H9 (cell line): ENCODE measurements at places on chromosomes 3 and 15.

DNA sequence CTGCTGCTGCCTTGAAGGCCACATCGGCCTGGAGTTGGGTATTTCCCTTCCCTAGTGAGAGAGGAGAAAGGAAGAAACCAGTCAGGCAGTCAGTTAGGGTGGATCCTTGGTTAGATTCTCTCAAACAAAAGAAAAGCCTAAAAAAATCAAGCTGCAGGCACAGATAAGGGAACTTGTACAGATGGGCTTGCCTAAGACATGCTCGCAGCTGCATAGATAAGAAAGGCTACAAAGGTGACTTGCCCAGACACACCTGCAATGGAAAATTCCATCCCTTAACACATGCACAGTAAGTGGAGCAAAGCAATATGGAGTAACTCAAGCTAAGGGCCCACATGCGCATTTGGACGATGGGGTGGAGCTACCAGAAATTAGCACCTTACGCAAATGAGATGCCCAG, 199.7 kb upstream of the ARPP21 start:
- no peak for DNase-seq

DNA sequence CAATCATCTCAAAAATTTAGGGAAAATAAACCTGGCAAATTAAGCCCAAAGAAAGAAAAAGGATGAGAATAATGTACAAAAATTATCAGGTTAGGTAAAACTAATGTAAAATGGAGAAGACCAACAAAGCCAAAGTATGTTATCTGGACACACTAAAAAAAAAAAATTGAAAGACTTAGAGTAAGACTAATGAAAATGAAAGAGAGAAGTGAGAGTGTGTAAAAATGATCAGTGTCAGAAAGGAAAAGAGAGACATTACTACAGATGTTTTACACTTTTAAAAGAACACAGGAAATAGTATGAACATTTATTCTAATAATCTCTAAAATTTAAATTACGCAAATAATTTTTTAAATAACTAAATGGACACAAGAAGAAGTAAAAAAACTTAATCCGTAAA, 573.3 kb upstream of the NR2F2 start:
- DNase-seq: no peak

- DNase-seq: no peak
These were observed 37.3 kb upstream of the CMTM7 start for GRCh38 chr3:32354362-32354778.

DNA sequence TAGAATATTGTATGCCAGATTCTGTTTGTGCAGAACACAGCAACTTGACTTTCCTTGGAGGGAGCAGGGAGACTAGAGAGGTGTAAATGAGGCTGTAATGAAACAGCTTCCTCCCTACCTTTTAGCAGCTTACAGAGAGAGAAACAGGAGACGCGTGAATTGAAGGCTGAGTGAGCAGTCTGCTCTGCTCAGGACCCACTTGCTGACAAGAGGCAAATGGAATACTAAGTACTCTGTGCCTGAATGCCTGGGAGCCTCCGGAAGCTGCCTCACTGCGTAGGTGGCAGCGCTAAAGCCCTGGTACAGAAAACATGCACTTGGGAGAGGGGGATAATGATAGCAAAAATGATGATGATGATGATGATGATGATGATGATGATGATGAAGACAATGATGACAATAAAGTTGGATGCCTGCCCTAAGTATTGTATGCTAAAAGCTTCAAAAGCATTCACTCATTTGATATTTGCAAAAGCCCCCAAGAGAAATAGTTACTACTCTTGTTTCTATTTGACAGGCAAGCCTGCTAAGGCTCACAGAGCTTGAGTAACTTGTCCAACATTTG, 548.9 kb downstream of the NTRK3 start:
- DNase-seq: no peak

GRCh38 chr15:26091184-26091583, 228.1 kb upstream of the ATP10A start:
- DNase-seq: no peak

DNA sequence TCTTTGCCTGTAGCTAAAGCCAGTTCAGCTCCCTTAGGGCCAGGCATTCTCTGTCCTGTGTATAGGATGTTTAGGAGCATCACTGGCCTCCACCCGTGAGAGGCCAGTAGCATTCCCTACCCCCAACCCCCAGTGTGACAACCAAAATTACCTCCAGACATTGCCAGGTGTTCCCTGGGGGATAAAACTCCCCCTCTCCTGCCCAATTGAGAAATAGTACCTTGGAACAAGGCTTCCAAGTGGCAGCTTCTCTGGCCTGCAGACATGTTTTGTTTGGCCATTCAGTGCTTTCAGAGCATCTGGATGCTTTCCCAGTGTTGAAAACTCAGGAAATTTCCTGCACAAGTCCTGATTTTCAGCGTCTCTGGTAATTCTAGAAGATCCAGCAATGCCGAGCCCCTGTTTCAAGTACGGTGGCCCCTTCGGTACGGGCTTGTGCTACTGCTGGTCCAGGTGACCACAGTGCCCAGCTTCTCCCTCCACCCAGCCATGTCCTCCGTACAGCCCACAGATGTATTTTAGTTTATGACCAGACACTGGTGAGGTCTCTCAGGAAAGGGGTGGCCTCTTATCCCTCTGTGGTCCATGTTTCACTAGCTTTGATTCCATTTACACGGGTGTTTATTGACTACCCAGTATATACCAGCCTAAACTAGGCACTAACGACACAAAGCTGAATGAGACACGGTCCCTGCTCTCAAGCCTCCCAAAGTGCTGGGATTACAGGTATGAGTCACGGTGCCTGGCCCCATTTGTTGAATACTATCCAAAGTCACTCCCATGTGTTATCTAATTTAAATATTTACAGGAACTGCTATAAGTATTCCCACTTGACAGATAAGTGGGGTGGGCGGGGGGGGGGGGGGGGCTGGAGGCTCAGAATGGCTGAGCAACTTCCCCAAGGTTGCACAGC, 125.4 kb upstream of the RAD18 start:
- no peak for DNase-seq

DNA sequence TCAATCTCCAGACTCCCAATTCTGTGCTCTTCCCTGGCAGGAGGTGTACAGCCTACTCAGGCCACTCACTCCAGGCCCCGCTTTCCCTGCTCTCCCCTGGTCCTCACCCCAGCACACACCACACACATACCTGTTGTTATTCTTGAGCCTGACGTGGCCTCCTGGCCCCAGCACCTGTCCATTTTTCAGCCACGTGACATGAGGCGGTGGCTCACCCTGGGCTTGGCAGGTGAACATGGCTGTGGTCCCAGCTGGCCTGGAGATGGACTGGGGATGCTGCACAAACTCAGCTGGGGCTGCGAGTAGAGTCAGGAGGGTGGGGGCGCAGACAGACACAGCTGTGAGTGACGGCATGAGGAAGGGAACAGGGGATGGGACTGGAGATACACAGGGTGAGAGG, 27.3 kb downstream of the RNU5B-1 start:
- DNase-seq: no peak

DNA sequence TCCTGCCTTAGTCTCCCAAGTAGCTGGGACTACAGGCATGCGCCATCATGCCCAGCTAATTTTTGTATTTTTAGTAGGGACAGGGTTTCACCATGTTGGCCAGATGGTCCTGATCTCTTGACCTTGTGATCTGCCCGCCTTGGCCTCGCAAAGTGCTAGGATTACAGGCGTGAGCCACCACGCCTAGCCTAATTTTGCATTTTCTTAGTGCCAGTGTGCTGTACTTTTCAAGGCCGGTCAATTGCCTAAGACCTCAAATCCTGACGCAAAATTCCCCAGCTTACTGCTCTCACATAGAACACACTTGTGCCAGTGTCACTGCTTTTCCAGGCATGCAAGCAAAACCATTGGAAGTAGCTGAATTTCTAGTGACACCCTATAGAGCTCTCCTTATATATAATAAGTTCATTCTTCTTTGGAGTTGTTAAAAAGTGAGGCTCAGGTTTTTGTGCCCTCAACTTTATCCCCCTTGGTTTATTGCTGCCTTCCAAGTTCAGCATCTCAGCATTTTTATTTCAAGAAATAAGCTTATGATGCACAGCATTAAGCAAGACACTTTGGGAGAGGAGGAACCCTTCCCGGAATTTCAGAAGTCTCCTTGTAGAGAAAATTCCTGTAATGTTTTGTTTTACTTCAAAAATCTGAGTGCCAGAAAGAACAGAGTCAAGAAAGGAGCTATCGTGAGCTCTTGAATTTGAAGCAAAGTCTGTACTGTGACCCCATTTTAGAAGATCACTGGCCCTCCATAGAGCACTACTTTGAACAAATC, 93.2 kb downstream of the FILIP1L start:
- DNase-seq: no peak

- DNase-seq: no peak
These were observed 6.8 kb downstream of the CDAN1 start for GRCh38 chr15:42730135-42730534.

- DNase-seq: no peak
These were observed 14.8 kb upstream of the SHISA5 start for GRCh38 chr3:48518638-48519276.

- no peak for DNase-seq
These were observed 66.0 kb downstream of the CHDH start for GRCh38 chr3:53780171-53780570.

- DNase-seq: no peak
These were observed 290.4 kb downstream of the FAM43A start for GRCh38 chr3:194976049-194976451.

DNA sequence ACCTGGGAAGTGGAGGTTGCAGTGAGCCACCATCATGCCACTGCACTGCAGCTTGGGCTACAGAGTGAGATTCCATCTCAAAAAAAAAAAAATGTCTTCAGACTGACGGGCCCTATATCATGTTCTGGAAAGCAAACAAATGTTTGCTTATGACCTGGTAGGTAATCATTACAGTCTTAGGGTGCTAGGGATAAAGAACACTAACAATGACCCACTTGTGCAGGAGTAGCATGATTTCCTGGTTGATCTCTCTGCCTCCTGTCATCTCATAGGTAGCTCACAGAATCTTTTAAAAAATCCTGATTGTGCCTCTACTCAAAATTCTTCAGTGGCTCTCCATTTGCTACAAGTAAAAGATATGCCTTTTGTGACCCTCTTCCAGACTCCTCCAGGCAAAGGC, 74.5 kb upstream of the TSPAN3 start:
- DNase-seq: no peak

DNA sequence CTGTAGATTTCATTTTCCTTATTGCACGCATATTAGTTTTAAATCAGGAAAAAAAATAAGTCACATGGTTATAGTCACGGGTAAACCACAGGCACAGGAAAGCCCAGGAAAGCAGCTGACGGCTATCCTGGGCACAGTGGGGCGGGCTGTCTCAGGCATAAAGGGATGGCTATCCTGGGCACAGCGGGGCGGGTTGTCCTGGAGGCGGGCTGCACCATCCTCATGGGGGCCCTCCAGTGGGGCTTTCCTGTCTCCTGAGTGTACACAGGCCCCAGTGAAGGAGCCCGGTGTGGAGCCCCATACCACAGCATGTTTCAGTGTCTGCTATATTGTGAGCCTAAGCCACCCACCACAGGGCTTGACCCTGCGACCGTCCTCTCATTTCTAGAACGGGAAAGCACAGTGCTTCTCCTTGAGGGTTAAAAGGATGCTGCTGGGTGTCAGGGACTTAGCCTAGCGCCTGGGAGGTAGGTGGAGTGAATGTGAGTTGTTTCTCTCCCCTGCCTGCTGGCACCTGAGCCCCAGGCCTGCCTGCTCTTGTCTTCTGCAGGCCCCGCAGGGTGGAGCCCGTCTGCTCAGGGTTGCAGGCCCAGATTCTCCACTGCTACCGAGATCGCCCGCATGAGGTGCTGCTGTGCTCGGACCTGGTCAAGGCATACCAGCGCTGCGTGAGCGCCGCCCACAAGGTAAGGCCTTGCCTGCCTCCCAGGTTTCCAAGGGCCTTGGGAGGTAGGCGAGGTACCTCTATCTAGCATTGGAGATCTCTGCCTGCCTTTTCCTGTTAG, 25.9 kb upstream of the PLXNA1 start:
- DNase-seq: peak; percentile 53

DNA sequence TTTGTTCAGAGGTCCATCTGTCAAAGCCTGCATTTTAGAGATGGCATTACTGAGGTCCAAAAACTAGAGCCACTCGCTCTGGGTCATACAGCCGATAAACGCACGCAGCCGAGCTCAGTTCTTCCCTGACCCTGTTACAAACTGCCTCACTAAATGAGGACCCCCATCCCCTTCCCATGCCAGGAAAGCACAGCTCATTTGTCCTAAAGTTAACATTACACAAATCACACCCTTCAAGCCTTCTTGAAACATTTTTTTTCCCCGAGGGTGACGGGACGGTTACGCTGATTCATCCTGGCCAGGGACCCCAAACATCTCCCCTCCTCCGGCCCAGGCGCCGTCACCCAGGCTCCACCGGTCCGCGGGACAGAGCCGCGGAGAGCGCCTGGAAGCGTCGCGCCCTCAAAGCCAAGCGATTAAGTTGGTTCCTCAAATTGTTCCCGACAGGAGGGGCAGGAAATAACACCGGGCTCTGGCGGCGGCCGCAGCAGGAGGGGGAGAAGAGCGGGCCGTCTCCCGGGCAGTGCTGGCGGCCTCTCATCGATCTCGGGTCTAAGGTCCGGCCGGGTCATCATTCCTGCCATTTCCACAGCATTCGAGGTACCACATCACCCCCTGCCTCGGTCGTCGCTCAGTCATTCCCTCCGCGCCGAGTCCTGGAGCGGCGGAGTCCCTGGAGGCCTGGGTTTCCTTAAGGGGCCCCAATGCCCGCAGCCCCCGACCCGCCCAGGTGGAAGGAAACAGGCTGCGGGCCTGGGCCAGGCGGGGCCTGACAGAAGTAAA, 619 bp upstream of the CMTM8 start:
- DNase-seq: peak; percentile 60

DNA sequence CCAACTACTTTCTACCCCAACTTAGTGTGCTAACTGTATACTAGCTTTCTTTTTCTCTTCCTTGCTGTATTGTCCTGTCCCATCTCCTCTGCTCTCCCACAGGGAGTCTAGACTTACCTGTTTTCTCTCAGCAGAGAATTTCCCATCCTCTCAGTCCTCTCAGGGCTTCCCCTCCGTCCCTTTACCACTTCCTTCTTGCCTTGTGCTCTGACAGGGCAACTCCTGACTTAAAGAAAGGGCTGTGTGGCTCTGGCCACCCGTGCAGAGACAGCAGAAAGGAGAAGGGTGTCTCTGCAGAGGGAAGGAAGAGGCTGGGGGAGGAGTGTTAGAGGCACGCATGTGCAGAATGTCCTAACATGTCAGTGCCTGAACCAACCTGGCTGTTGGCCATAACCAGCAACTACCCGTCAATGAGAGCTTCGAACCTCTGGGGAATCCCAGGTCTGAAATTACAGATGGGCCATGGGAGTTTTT, at the start of gene GCSAM:
Gene GCSAM, minus strand, starts transcription at position 274 of the 474 bp plus-strand sequence. Its CDS starts 128 bp downstream, at position 146.
- DNase-seq: no peak

DNA sequence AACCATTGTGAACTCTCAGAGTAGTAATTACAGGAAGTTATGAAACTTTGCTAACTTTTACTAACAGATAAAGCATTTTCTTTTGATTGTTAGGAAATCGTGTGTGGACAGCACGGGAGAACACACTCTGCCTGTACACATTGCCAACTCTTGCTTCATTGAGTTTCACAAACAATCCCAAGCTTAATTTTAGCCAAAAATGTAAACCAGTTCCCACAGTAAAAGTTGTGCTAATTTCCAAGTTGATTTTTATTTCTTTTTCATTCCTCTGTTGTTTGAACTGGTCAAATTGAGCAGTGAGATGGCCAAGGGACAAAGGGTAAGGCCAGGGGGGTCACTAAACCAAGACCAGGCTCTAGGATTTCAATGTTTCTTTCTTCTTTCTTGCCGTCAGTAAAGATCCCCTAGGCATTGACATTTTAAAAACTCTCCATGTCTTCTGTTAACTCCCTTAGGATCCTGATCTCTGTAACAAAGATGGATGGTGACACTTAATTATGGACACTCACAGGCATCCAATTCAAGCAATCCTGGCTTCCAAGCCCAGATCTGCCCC, 414.9 kb downstream of the RBMS3 start:
- no peak for DNase-seq
